ENCODE measurements at places on chromosomes 4 and X. TPM values are rescaled to one million over a fixed set of nuclear protein-coding genes. Genes with fewer than 3 reads are reported as not detected.

DNA sequence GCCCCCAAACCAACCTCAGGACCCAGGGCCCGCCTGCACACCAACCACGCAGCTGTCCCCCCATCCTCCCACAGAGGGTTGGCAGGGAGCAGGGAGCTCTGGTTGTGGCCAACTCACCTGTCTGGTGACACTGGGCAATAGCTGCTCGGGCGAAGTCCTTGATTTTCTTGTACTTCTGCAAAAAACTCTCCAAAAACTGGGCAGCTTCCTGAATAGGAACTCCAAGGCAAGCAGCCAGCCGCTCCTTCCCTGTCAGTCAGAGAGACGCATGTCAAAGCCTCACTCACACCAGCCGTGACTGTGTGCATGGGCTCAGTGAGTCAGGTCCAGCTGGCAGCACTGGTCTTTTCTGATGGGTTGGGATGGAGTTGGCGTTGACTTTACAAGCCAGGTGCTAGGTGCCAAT, 26.4 kb downstream of the NAT8L start:
- H3K27me3 ChIP-seq, result no peaks in the 10 kb centered on the region
- no peak for DNase-seq
- H3K36me3 ChIP-seq, result no peaks in the 10 kb centered on the region
- no peaks in the 10 kb centered on the region for H3K4me1 ChIP-seq
- no peak overlapping the region for H3K4me3 ChIP-seq

The DNAAF6 gene
- not detected for total RNA-seq

DNA sequence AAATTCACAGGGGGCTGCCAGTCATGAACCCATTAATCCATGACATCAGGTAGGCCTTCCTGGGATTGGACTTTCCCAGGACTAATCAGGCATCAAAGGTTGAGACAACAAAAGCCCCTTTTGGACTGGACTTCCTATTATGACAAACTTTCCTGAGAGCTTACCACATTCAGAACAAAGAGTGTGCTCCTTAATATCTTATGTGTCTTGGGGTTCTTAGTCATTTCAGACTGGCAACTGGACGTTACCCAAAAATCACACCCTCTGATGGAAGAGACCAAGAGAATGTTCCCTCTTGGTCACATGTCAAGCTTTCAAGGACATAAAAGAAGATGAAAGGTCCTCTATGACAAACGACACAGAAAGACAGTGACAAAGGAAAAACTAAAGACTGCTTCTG, 31.6 kb upstream of the PPP1R2C start:
- DNase-seq, result no peak
- H3K4me1 ChIP-seq, result no peaks in the 10 kb centered on the region
- H3K27me3 ChIP-seq, result no peaks in the 10 kb centered on the region
- no peaks in the 10 kb centered on the region for H3K36me3 ChIP-seq
- H3K27ac ChIP-seq, result no peak overlapping the region

The HOPX gene
- not detected for total RNA-seq

DNA sequence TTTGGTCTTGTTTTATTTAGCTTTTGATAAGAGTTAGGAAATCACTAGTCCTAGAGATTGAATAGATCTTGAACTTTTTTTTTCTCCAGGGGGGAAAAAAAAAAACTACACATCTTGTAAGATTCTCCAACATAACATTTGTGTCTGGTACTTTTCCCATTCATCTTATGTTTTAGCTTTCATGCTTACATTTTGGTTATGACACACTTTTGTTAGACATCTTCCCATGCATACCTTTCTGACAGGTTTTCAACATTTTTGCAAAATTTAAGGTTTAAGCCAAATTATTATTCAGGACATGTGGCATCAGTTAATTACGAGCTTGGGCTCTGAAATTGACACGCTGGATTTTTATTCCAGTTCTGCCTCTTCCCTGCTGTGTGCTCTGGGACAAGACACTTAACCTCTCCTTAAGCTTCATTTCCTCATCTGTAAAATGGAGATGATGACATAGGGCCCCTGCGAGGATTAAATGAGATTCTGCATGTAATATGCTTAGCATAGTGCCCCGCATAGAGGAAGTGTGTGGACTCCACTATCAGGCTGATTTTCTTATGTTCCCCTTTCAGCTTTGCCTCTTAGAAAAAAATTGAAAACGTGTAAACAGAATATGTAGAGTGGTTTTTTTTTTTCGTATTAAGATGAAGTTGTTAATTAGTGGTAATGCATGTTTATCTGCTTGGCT, 5.3 kb downstream of the KIT start:
- no peaks in the 10 kb centered on the region for H3K4me1 ChIP-seq
- H3K27me3 ChIP-seq, result no peaks in the 10 kb centered on the region
- no peak for DNase-seq
- H3K4me3 ChIP-seq, result no peak overlapping the region

DNA sequence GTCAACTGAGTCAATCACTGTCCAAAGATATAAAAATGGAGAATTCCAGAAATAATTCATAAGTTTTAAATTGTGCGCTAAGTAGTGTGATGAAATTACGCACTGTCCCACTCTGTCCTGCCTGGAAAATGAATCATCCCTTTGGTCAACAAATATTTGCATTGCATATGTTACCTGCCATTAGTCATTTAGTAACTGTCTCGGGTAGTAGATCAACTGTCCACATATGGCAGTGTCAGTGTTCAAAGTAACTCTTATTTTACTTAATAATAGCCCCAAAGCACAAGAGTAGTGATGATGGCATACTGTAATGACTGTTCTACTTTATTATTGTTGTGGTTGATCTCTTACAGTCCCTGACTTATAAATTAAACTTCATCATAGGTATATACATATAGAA, 3.4 kb downstream of the YTHDC1 start:
- H3K27me3 ChIP-seq, result no peaks in the 10 kb centered on the region
- peaks cover 64% of the 10 kb centered on the region for H3K4me1 ChIP-seq
- no peak overlapping the region for H3K4me3 ChIP-seq
- H3K27ac ChIP-seq, result no peak overlapping the region
- peaks cover 10% of the 10 kb centered on the region for H3K36me3 ChIP-seq

DNA sequence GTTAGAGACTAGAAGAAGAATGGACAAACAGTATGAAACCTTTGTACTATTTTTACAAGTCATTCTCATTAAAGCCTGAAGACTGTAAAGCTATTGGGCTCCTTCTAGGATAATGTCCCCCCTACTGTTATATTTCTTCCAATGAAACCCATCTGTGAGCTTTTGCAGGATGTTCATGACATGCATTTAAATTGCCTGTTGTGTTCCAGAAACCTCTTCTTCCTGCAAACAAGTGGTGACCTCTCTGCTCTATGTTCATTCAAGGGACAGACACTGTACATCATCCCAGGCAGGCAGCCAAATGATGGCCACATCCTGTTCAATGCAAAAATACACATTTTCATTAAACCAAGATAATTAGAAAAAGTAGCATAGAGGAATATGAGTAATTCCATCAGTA, 128.0 kb downstream of the C4orf33 start:
- H3K27ac ChIP-seq, result no peak overlapping the region
- H3K4me1 ChIP-seq, result peaks cover 27% of the 10 kb centered on the region
- DNase-seq, result no peak
- no peaks in the 10 kb centered on the region for H3K36me3 ChIP-seq
- H3K27me3 ChIP-seq, result no peaks in the 10 kb centered on the region

The RTL3 gene
- total RNA-seq, result not detected

All from Karpas-422 (cell line).